COR-L47 (cell line): ENCODE measurements at places on chromosomes 16 and 17.

DNA sequence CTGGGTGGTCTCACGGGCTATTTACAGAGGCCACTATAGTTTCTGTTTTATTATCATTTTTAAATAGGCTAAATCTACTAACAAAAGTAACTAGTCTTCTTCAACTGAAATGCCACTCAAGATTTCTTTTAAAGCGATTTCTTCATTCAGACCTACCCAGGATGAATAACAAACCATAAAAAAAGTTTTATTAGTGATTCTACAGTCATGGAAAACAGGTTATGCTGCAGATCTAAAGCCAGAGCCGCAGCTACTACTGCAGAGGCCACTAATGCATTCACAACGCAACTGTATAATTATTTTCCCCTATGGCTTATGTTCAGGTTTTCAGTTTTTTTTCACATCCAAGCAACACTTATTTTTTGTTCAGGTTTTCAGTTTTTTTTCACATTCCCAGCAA, 136.2 kb upstream of the AXIN2 start:
- DNase-seq: no peak

DNA sequence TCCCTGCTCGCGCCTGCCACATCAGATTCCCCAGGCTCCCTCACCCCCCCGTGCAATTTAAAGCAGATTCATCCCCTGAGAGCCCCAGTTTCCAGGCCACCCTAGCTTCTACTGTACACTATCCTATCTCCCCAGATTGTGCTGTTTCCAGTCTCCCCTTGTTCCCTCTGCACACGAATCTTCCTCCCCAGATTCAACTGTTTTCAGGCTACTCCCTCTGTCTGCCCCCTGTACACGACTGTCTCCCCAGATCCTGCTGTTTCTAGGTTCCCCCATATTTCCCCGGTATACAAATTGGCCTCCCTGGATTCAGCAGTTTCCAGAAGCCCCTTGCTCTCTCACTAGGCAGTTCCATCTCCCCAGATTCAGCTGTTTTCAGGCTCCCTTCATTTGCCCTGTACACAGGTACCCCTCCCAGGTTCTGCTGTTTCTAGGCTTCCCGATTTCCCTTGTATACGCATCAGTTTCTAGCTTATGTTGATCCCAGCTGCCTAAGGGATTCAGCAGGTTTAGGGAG, 22.9 kb downstream of the COPZ2 start:
- DNase-seq: no peak

- DNase-seq: no peak
Observed at GRCh38 chr16:81216706-81217105, 21.8 kb upstream of the BCO1 start.

DNA sequence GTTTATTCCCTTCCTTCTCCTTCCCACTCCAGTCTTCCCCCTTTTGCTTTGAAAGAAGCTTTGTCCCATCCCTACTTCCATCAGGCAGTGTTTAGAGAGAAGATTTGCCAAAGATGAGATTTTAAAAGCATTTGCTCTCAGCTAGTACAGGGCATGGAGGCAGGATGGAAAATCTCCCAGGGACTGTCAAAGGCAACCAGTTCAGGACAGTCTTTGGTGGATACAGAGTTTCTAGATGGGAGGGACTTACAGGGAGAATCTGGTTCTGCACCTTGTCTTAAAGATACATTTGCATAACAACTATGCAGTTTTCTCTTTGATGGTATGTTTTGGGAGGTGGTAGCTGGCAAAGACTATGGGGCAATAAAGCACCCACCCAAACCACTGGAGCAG, 26.2 kb downstream of the CHD9 start:
- no peak for DNase-seq

GRCh38 chr17:16453493-16453851, 38.1 kb downstream of the TRPV2 start:
- DNase-seq: no peak

GRCh38 chr17:68509141-68510057, 2.8 kb upstream of the PRKAR1A start:
- no peak for DNase-seq

GRCh38 chr17:19370493-19370960, 7.8 kb upstream of the MAPK7 start:
- no peak for DNase-seq

DNA sequence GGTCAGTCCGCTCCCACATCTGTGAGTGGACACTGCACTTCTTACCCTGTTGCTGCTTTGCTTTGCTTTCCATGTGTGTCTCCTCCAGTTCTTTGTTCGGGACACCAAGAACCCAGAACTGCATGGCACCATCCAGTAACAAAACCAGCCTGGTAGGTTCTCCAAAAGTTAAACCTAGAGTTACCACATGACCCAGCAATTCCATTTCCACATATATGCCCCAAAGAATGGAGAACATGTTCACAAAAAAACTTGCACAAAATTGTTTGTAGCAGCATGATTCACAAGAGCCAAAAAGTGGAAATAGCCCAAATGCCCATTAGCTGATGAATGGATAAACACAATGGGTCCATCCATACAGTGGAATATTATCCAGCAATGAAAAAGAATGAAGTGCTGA, 10.3 kb upstream of the CCL22 start:
- no peak for DNase-seq

DNA sequence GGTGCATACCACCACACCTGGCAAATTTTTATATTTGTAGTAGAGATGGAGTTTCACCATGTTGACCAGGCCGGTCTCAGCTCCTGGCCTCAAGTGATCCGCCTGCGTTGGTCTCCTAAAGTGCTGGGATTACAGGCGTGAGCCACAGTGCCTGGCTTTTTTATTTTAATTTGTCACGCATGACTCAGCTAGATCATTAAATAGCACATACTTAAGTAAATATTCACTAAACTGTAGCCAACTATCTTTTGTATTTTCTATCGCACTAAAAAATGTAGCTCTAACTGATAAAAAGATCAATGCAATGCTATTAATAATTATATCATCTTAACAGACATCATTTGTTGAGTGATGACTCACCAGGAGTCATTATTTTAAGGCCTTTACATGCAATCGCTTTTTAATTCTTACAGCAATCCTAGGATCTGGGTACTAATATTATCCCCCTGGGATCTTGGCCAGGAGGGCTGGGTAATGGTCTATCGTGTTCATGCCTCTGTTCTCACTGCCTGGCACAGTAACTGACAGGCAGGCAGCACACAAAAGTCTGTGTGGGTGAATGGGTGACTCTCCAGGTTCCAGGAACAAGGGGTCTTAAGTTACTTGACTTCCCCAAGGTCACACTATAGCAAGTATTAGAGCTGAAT, 693.5 kb upstream of the EEF2KMT start:
- DNase-seq: no peak

GRCh38 chr16:52366983-52367382, 180.0 kb downstream of the TOX3 start:
- no peak for DNase-seq

- no peak for DNase-seq
Observed at GRCh38 chr16:14650629-14651028, 17.9 kb downstream of the BFAR start.

DNA sequence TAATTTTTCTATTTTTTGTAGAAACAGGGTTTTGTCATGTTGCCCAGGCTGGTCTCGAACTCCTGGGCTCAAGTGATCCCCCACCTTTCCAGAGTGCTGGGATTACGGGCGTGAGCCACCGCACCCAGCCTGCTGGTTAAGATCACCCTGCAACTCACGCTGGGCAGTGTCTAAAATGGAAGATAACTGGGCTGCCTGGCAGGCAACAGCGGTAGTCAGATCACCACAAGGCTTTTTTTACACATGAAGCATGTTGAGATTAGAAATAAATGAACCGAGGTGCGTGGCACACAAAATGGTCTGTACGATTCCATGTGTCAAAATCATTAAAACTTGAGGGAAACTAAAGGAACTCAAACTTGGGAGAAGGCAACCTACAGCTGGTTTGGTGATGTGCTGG, 26.7 kb downstream of the ZNF276 start:
- no peak for DNase-seq

DNA sequence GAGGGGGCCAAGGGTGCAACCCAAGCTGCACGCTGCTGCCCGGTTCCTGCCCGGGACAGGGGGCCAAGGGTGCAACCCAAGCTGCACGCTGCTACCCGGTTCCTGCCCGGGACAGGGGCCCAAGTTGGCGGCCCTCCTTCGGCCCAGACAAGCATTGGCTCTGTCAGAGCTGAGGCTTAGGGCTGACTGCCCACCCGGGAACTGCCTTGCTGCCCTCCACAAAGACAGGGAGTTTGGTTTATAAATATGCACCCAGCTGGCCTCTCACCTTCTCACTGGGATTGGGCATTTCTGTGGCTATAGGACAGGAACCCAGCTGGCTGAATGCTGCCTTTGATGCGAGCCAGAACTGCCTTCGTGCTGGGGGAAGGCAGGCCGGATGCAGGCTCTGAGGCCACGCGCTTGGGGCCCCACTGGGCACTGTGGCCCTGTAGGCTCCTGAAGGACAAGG, 105.7 kb downstream of the IRX5 start:
- DNase-seq: no peak

DNA sequence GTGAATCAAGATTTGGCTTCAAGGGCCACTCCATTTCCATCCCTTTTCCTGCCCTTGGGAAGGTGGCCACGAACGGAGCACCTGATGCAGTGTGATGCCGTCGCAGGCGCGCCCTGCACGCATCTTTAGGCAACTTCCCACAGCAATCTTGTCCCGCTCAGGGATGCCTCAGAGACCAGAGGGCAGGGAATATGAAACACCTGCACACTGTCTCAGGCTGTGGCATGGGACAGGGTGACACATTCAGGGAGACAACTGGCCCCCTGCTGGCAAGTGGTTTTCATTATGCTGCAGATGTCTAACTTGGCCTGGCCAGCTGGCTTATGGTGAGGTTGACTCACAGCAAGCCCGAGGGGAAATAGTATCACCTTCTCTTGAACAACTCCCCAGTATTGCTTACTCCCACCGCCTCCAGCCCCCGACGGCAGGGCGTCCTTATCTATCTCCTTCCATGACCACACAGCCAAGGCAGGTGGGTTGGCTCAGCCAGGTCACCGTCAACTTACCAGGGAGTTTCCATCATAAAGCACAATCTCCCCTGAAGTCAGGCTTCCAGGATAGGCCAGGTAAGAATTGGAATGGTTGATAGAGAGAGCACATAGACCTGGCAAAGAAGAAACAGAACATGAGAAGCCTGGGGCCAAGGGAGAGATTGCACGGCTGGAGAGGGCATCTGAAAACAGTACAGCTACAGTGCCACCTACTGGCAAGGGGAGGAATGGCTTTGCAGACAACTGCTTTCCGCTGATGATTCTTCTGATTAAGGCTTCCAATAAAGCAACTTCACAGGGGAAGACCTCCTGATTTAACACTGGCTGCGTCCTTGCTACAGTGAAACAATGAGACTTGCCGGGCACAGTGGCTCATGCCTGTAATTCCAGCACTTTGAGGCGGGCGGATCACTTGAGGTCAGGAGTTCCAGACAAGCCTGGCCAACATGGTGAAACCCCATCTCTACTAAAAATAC, 21.1 kb downstream of the WIPI1 start:
- DNase-seq: peak; percentile 59

- no peak for DNase-seq
Observed at GRCh38 chr16:74304164-74304834, 7.7 kb downstream of the PSMD7 start.

GRCh38 chr17:44115585-44116415, 7.6 kb downstream of the HDAC5 start:
- DNase-seq: no peak

DNA sequence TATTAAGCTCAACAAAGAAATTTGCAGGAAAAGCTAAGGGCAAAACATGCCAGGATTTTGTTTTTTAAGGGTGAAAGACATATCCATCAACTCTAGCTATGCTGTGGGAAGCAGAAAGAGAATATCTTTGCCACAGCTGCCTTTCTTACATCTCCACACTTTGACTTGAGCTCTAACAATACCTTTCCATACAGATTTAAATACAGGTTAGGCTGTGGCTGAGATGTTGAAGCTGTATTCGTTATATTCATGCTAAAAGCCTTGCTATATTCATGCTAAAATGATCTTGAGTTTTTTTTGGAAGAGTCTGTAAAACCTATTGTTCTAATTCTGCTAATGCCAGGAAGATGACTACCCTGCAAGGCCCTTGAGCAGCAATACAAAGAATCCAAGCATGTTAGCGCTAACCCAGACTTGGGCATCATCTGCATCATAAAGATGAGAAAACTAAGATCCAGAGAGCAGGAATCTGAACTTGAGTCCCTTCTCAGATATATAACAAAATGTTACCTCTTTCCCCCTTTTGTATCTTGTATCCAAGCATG, 204.8 kb upstream of the C17orf78 start:
- DNase-seq: no peak

GRCh38 chr17:41377546-41377945, 4.6 kb downstream of the KRT34 start:
- no peak for DNase-seq

GRCh38 chr17:71413935-71414334, 706.9 kb upstream of the SOX9 start:
- no peak for DNase-seq

- no peak for DNase-seq
Observed at GRCh38 chr16:28188085-28188916, 23.5 kb downstream of the XPO6 start.

- DNase-seq: no peak
Observed at GRCh38 chr16:81180578-81180977, 57.9 kb upstream of the BCO1 start.

GRCh38 chr16:53991754-53992378, 287.9 kb downstream of the FTO start:
- DNase-seq: no peak

GRCh38 chr17:60857556-60858080, 180.0 kb downstream of the BCAS3 start:
- no peak for DNase-seq

DNA sequence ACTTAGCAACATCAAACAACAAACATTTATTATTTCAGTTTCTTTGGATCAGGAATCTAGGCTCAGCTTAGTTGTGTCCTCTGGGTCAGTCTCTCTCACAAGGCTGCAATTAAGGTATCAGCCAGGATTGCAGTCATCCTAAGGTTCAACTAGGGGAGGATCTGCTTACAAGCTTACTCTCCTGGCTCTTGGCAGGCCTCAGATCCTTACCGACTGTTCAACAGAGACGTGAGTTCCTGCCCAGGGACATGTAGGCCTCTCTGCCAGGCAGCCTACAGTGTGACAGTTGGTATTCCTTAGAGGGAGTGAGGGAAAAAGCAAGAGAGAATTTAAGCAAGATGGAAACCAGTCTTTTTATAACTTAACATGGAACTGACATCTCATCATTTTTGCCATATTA, 294.0 kb downstream of the ZFHX3 start:
- no peak for DNase-seq

- DNase-seq: no peak
Observed at GRCh38 chr17:29514792-29515191, 52.0 kb downstream of the ABHD15 start.

DNA sequence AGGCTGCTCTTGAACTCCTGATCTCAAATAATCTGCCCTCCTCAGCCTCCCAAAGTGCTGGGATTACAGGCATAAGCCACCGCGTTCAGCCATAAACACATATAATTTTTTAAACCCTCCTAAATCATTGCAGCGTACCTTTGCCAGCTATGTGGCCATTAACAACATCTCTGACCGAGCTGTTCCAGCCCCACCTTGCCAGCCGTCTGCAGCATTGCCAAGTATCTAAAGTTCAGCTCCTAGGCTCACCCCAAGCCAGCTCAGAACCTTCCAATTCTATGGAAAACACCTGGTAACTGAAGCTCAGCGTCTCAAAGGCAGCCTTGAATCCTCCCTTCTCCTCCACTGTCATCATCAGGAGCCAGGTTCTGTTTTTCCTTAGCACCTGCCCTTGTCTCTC, 5.1 kb upstream of the MEIOB start:
- DNase-seq: no peak
